ENCODE measurements at places on chromosomes 7 and 10.

GRCh38 chr10:11112718-11113117 is 95.0 kb downstream of the CELF2 start:
- no peak for DNase-seq

- no peak for DNase-seq
Measured at GRCh38 chr7:111045449-111045848, 45.5 kb upstream of the LRRN3 start.

- DNase-seq: no peak
Measured at GRCh38 chr10:124560377-124561105, 98.9 kb downstream of the LHPP start.

- DNase-seq: no peak
Measured at GRCh38 chr7:28643188-28643569, 230.9 kb downstream of the CREB5 start.

- no peak for DNase-seq
Measured at GRCh38 chr7:143216151-143216550, 5.7 kb upstream of the TAS2R40 start.

Measured in NCI-H2227 treated with DMSO at 0.1 percent for 48 hours (cell line).